Panc1 (cell line): ENCODE measurements at places on chromosomes 13 and 19.

- DNase-seq, result no peak
Observed at GRCh38 chr13:114235697-114236096, 1.0 kb downstream of the CDC16 start.

DNA sequence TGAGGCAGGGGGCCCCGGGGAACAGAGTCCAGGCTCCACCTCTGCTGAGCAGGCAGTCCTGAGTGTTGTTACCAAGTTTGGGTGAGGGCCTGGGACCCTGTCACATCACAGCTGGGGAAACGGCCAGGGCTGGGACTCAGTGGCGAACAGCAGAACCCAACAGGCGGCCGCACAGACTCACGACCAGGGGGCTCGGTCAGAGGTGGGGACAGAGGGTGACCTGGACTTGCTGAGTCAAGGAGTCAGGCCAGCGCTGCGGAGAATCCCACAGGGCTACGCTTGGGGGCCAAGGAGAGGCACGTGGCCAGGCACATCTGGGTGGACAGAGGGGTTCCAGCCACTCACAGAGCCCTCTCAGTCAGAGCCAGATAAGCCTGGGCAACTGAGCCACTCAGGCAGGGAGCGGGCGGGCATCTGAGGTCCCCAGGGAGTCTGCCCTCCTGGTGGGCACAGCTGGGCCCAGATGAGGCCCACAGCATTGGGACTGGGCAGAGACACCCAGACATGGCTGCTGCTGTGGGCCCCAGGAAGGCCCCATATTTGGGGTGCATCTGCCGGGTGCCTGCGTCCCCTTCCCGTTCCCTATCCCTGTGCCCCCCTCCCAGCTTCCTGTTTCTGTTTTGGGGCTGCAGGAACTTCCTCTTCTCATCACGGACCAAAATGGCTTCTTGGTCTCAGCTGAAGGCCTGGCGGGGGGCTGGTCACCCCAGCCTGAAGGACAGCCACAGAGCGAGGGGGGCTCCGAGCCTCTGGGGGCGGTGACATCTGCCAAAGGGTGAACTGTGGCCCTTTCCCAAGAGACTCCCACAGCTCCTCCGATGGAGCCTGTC lies 34.0 kb downstream of the CEBPA start:
- no peak for DNase-seq

DNA sequence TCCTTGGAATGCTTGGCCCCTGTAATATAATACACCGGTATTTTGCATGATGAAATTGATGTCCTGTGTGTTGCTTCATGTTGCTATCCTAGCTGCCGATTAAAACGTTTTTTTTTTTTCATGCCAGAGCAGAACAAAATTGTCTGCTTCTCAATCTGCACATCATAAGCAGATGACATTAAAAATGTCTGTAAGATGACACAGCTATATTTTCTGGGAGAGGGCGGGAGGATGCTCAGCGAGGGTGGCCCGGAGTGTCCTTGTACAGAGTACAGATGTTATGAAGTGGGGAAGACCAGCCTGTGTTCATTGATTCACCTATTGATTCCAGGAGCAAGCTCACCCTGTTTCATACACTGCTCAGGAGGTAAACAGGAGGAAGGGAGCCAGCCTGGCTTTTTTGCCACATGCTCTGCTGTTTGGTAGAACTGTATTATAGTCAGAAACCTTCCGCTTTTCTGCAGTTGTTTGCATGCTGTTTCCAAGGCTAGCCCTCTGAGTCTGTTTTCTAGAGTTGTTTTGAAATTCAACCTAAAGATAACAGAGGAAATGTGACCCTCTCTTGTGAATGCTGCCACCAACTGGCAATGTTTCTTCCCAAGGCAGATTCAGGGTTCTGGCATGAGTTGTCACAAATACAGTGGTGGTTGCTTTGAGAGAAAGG lies 4.7 kb upstream of the IRS2 start:
- no peak for DNase-seq

DNA sequence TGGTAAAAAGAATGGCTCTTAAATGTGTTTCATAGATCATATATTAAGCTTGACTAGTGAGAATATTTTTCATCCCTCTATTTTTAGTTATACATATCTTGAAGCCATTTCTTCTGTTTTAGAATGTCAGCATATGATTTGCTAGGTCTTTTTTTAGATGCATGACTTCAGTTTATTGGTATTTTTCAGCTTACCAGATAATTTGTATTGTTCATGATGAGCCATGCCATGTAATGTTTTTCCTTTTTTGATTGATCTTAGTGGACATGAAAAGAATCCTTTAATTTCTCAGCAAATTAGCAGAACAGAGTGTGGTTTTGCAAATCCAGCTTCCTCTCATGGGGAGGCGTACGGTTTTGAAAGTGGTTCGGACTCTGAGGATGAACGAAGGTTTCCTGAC lies 168.5 kb downstream of the LMO7 start:
- no peak for DNase-seq

DNA sequence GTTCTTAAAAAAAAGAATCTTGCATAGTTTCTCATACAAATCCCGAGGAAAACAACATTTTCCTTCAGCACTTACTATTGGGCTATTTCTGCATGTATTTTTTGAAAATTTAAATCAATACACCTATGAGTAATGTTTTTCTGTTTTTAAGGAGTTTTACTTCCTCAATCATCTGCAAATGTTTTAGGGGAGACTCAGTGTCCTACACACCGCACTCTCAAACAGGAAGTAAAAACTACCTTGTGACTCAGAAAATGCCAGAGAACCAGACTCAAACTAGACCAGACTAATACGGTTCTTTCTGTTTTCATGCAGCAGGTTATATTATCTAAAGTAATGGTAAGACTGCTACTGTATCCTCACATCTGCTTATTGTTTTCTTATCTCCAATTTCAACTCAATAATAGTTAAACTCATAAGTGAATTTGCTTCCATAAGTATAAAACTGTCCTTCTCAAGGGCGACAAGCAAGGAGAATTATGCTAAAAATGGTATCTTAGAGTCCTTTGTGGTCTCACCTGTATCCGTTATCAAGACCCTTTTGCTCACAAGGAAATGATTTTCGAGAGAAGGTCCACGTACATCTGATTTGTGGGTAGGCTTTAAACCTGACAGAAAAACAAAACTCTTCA lies 52.5 kb downstream of the FLT3 start:
- no peak for DNase-seq

- no peak for DNase-seq
Observed at GRCh38 chr13:66301482-66301881, 928.7 kb downstream of the PCDH9 start.

DNA sequence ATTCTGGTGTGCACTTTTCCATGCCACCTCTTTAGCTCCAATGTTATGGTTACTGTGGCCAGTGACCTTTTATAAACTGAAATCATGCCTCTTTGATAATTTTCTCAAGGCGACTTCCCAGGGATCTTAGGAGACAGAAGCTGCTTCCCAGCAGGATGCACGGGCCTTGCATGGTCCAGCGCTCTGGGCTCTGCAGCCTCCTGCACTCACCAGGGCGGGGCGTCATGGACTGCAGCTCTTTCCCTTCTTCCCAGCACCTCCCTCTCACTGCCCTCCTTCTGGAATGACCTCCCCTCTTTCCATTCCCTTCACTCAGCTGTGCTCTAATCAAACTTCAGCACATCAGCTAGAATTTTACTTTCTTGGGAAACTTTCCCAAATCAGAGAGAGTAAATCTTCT lies 318.3 kb downstream of the IRS2 start:
- no peak for DNase-seq

- DNase-seq, result no peak
Observed at GRCh38 chr19:12093777-12094176, 29.2 kb downstream of the ZNF844 start.

GRCh38 chr19:42683917-42684513 lies 56.3 kb downstream of the PSG3 start:
- peak; percentile 13 for DNase-seq

DNA sequence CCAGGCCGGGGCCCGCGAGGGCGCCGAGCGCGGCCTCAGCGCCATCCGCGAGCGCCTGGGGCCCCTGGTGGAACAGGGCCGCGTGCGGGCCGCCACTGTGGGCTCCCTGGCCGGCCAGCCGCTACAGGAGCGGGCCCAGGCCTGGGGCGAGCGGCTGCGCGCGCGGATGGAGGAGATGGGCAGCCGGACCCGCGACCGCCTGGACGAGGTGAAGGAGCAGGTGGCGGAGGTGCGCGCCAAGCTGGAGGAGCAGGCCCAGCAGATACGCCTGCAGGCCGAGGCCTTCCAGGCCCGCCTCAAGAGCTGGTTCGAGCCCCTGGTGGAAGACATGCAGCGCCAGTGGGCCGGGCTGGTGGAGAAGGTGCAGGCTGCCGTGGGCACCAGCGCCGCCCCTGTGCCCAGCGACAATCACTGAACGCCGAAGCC lies 3.3 kb downstream of the APOE start:
- DNase-seq, result no peak

DNA sequence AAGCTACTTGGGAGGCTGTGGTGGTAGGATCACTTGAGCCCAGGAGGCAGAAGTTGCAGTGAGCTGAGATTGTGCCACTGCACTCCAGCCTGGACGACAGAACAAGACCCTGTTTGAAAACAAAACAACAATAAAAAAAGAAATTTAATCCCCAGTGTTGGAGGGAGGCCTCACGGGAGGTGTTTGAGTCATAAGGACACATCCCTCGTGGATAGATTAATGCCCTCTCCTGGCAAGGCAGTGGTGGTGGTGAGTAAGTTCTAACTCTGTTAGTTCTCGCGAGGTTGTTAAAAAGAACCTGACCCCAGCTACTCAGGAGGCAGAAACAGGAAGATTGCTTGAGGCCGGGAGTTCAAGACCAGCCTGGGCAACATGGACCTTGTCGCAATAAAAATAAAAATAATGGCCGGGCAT lies 27.6 kb upstream of the SIN3B start:
- no peak for DNase-seq

DNA sequence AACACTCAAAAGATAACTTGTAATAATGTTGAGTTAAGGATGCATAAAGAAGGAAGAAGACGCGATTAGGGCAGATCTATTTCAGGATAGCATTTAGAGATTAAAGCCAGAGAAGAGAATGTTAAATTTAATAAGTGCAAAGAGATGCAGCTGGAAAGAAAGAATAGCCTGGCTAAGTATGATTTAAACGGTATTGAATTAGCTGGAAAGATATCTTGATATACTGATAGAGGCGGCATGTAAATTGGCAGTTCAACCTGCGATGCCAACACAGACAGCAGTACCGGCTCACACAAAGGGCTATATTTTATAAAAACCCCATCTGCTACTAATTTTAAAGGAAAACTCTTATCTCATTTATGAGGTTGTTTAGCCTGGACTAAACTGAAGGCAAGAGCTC lies 121.4 kb downstream of the ENOX1 start:
- no peak for DNase-seq

- DNase-seq, result no peak
Observed at GRCh38 chr13:91346850-91347201, 661 bp upstream of the MIR17HG start.

DNA sequence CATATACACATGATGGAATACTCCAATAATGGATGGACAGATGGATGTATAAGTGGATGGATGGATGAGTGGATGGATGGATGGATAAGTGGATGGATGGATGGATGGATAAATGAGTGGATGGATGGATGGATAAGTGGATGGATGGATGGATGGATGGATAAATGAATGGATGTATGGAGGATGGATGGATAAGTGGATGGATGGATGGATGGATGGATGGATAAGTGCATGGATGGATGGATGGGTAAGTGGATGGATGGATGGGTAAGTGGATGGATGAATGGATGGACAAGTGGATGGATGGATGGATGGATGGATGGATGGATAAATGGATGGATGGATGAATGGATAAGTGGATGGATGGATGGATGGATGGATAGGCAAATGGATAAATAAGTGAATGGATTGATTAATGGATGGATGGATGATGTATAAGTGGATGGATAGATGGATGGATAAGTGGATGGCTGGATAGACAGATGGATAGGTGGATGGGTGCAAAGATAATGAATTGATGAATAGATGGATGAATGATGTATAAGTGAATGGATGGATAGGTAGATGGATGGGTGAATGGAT lies 8.4 kb upstream of the COMP start:
- DNase-seq, result no peak

DNA sequence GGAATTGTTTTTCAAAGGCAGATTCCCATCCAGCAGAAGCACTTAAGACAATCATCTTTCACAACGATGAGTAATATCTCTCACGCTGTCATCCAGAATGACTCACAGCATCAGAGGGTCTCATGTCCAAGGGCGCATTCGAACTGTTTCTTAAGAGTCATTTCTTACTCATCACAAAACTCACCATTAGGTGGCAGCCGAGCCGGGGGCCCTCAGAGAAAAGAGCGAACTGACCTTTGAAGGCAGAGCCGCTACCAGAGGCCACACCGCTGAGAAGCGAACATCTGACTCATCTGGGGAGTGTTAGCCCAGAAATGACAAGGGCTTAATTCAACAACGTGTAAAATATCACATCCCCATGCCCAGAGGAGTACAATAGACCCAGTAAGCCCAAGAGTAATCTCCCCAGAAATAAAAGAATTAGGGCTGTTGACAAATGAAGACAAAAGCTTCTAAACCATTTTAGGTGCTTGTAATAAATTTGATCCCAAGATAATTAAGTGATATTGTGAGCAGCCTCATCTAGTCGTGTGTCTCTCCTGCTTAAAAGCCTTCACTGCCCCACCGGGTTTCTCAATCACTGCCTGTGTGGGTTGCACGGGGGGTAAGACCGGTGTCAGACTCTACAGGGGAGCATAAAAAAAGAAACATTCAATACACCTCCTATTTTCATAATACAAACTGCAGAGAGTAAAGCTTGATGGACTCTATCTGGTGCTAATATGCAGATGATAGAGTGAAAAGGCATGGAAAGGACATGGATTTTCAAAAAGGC lies 96.2 kb downstream of the CYSLTR2 start:
- peak; percentile 91 for DNase-seq
